Dermis lymphatic vessel endothelial cell (primary cell): ENCODE measurements at places on chromosomes 7 and 10. TPM values are rescaled to one million over a fixed set of nuclear protein-coding genes. Genes with fewer than 3 reads are reported as not detected.

Gene SLC13A4
- total RNA-seq, result not detected in 2 replicates

Gene STEAP1B
- total RNA-seq, result 2.9 TPM in 2 replicates

Gene C10orf95
- not detected in 2 replicates for total RNA-seq

Gene TCTN3
- total RNA-seq, result 44.0 and 51.1 TPM in 2 replicates

Gene CYP17A1
- total RNA-seq, result not detected in 2 replicates
